ENCODE measurements at places on chromosomes 11 and 22. TPM values are rescaled to one million over a fixed set of nuclear protein-coding genes. Genes with fewer than 3 reads are reported as not detected.

The CYP2R1 gene
- polyA plus RNA-seq, result 14.6 TPM

- DNase-seq, result peak; percentile 70
Measured at GRCh38 chr11:103035791-103036434, 56.0 kb downstream of the DCUN1D5 start.

The GPR83 gene
- 1.2 TPM for polyA plus RNA-seq

GRCh38 chr11:98365941-98366340 is 654.8 kb upstream of the CNTN5 start:
- no peak for DNase-seq

DNA sequence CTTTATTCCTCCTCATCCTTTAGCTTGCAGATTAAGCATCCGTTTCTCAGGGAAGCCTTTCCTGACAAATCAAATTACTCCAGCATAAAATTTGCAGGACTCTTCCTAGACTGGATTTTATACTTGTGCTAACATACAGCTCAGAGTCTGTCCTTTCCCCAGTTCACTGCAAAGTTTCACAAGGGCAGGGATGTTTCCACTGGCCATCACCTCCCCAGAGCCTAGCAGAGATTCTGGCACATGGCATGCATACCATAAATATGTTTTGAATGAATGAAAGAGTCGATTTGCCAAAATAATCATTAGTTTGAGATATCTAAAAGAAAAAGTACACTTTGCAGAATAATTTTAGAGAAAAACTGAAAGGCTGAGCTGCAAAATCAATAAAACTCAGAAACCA is 10.6 kb downstream of the MSANTD4 start:
- DNase-seq, result no peak

DNA sequence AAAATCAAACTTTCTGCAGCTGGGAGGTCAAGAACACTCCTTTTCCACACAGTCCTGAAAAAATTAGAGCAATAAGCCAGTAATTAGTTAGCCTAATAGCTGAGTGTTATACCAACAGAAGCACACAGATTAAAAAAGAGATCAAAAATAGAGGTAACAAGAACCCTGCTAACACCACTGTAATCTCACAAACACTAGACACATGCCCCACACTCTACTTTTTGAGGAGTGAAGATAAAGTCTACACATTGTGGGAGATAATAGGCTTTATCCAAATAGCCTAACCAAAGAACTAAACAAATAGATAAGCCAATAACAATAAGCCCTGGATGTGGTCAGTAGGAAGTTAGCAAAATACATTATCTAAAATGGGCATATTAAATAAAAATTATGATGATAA is 372.7 kb upstream of the ANO5 start:
- no peak for DNase-seq

DNA sequence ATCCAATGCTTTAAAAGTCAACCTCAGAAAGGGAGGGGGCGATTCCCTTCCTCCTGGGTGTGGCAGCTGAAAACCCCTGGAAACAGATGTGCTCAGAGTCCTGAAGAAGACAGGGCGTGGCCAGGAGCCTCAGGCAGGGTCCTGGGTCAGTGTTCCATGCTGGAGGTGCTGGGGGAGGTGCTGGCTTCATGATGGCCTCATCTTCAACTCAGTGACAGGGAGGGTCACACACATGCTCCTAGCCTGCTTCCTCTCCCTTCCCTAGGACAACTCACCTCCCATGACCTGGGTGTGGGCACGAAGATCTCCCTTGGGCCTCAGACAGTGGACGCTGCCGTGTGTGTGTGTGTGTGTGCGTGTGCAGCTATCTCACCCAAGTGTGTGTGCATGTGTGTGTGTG is 245.6 kb upstream of the B3GAT1 start:
- no peak for DNase-seq

DNA sequence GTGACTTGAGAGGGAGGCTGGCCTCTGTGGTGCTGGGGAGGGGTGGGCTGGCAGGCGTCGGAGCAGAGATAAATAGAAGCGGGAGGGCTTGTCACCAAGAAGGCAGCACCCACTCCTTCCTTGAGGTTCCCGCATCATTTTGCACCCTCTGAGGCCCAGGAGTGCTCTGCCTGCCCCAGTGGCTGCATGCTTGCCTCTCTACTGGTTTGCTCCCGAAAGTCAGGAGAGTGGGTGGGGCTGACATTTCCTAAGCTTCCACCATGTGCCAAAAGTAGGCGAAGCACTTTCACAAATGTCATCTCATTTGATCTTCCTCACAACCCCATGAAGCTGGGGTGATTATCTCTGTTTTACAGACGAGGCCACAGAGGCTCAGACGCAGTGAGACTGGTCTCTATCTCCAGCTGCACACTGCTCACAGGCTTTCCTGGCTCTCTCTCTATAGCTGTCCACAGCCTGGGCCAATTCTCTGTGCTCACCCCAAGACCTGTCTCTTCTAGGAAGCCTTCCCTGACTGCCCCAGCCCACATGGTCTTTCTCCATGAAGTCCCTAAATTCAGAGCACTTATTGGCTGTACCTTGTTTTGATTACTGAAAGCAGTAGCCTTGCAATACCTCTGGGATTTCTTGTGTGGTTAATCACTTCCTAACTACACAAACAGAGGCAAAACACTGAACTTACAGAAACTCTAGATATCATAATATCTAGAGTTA is 2.6 kb upstream of the UCP3 start:
- DNase-seq, result no peak

Data from large intestine (tissue), 12 donors.